ENCODE measurements at places on chromosomes 4 and X.

DNA sequence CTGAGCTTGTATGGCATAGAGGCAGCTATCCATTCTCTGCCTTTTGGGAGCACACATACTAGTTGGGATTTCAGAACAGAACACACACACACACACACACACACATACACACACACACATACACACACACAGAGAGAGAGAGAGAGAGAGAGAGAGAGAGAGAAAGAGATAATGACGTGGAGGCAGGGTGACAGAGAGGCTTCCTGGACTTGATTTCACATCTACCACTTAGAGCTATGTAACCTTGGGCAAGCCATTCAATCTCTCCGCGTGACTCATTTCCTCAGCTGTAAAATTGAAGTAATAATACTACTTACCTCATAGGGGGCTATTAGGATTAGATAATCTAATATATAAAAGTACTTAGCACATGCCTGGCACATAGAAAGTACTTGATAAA, 12.3 kb upstream of the GRIA3 start:
- DNase-seq, result no peak

DNA sequence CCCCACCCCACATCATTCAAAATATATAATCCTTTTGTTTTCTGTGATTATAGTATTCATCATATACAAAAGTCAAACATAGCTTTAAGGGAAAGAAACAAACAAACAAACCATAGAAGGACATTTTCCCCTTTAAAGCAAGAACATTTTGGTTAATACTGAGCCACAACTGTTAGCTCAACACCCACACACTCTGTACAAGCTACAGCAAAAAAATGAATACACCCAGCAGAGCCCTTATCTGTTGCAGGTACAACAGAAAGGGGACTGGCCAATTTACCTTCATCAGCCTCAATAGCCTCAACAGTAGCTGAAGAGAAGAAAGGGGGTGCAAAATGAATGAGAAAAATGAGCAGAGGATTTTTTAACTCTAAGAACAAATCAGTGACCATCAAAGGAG, 318.4 kb downstream of the PPP3CA start:
- DNase-seq, result no peak

DNA sequence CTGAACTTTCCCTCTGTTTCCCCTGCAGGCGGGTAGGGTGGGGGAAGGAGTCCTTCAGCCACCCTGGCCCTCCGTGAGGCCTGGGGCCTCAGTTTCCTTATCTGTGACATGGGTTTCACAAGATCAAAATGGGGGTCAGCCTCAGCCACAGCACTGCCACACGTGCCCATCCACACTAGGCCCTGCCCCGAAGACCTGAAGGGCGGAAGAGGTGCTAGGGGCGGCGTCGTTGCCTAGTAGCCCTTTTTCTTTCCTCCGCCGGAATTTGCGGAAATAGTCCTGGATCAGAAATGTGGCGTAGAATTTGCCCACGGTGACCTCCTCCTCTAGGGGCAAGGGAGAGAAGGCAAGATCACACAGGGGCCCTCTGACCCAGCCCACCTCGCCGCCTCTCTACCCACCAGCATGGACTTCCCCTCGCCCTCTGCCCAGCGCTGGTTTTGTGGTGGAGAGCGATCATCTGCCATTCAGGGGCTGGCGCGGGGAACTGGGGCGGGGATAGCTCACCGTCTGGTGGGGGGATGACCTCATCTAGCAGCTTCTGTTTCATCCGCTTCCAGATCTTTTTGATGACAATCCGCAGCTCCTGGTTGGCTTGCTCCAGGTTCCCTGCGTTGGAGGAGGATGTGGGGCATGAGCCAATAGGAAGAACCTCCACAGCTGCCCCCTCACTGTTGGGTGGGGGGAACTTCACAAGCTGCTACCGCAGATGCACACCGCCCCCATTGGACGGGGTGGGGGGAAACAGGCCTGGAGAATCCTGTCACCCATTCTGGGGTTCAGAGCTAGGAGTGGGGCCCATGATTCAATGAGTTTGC, 9.7 kb upstream of the SYP start:
- no peak for DNase-seq

DNA sequence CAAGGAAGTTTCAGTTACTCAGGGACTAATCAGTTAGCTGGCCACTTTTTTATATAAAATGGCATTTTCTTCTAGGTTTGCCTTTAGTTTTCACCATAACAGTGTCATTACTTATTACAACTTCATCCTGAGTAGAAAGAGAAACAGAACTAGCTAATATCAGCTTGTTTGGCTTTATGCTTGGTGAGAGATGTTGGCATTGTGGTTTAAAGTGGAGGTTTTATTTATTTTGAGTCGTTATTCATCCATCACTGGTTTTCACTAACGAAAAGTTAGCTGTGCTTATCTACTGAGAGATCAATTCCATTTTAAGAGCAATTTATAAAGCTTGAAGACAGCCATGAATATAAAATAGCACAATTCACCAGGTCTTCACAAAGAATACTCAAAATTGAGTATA, 714.5 kb downstream of the GRID2 start:
- DNase-seq, result no peak

GRCh38 chr4:8932884-8933283, 61.2 kb upstream of the HMX1 start:
- DNase-seq, result no peak

DNA sequence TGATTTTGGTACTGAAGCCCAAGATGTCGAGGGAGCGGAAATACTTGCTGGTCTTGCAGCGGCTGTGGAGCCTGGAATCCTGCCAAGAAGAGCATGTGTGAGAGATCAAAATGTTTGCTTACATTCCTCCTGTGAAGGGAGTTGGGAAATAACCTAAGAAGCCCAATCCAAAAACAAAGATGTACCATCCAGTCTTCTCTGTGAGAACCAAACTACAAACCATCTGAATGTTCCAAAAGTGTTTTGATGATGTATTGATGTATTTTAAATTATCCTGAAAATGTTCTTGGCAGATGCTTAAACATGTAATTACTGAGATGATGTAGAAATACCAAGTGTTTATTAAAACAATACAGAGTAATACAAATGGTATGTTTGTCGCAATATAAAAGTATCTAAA, 10.1 kb upstream of the ADH1A start:
- DNase-seq, result peak; percentile 14

GRCh38 chr4:147076179-147076578, 130.5 kb upstream of the TTC29 start:
- no peak for DNase-seq

- DNase-seq, result no peak
Measured at GRCh38 chrX:150238632-150239382, 124.3 kb upstream of the MAMLD1 start.

- DNase-seq, result peak; percentile 53
Measured at GRCh38 chr4:92387459-92388069, 83.8 kb downstream of the GRID2 start.

GRCh38 chrX:13669246-13669737, 16.4 kb downstream of the TCEANC start:
- no peak for DNase-seq

DNA sequence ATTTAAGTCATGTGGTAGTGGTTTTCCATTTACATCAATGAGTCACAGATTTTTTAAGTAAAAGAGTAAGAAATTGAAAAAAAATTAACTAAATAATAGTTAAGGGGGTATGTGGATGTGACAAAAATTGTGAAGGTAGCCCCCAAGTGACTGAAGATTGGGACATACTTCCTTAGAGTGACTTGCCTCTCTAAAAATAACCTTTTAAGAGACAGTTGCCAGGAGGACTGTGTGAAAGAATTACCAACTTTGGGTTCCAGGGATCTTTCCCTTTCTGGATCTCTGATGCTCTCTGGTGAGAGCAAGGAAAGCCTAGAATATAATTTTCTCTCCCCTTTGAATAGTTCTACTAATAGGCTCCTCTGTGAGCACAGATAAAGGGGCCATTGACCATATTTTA, 42.7 kb downstream of the NHSL2 start:
- no peak for DNase-seq

GRCh38 chrX:149198980-149199732, 305.9 kb downstream of the IDS start:
- DNase-seq, result no peak

DNA sequence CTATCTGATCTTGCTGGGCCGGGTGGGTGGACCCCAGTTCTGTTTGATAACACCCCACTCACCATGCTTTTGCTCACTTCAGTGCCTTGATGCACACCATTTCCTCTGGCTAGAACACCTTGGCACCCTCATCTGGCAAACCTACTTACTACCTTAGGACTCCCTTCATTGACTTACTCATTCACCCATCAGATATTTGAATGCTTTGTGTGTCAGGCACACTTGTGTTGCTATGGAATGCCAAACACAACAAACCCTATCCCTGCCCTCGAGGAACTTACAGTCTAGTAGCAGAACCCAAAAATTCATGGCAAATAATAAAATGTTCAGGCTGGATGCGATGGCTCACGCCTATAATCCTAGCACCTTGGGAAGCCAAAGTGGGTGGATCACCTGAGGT, 13.9 kb downstream of the CCNG2 start:
- DNase-seq, result no peak

GRCh38 chr4:143240939-143241679, 56.4 kb downstream of the USP38 start:
- no peak for DNase-seq

DNA sequence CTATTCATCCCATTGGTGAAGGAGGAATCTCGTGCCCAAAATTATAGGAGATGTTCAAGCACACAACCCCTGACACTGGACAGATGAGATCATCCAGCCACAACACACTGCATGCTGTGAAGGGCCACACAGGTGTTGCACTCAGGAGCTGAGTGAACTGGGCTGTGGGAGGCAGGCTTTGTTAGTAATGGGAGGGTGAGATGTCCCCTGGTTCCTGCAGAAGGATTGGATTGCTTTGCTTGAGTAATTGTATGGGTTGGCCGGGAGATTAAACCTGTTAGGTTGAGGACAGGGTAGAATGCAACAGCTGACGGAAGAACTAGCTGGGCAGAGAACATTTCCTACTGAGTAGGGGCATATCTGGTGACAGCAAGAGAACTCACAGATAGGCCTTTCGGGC, 152.2 kb downstream of the TACR3 start:
- DNase-seq, result no peak

- DNase-seq, result no peak
Measured at GRCh38 chr4:158005021-158005420, 167.8 kb downstream of the GASK1B start.

DNA sequence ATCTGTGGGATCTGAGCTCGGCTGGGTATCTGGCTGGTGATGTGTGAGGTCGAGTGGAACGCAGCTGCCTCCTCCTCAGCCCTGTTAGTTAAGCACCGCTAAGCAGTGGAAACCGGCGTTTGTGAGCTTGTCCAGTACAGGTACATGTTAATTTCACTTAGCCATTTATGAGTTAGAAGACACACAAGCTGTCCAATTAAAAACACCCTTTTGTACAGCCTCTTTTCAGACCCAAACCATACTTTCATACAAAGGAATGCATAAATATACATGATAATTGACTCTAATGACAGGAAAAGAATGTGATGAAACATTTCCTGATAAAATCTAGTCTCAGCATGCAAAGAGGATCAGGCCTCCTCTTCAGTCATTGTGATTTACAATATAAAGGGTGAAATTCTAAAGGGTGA, 163.6 kb upstream of the FAT1 start:
- DNase-seq, result peak; percentile 99

GRCh38 chr4:91527056-91527455, 776.7 kb upstream of the GRID2 start:
- DNase-seq, result peak; percentile 42

- DNase-seq, result no peak
Measured at GRCh38 chr4:164212714-164213113, 541.2 kb upstream of the SMIM31 start.

GRCh38 chr4:113411496-113411938, 350.0 kb downstream of the CAMK2D start:
- DNase-seq, result no peak

DNA sequence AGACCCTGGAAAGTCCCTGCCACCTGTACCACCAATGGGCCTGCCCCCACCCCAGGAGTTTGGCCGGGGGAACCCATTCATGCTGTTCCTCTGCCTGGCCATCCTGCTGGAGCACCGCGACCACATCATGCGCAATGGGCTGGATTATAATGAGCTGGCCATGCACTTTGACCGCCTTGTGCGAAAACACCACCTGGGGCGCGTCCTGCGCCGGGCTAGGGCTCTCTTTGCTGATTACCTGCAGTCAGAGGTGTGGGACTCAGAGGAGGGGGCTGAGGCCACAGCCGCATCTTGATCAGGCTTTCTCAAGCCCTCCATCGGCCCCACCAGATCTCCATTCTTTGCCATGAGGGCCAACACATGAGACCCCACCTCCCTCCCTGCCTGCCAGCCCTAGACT, 13.6 kb upstream of the RBM3 start:
- no peak for DNase-seq

DNA sequence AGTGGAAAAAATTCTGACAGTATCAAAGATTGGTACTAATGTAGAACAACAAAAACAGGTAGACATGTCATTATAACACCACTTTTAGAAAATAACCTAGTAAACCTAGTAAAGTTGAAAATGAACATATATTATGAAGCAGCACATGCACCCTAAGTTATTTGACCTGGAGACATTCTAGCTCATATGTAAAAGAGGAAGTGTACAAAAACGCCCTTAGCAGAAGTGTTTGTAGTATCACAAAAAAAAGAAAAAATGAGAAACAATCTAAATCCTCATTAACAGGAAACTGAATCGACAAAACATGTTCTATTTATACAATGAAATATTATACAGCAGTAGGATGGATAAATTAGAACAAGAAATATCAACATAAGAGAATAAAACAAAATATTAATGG, 318.9 kb upstream of the PPP1R2C start:
- DNase-seq, result no peak

DNA sequence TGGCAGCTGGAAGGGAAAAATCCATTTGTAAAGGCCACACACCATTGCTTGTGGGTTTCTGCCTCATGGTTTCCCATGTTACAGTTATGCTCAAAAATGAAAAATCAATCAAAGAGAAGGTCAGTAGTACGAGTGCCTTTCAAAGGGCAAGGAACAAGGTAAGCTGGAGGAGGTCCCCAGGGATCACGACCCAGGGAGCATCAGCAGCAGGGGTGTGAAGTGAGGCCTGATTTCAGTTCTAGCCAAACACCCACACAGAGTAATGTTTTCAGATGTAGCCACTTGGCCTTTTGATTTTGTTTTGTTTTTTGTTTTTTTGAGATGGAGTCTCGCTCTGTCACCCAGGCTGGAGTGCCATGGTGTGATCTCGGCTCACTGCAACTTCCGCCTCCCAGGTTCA, 69.4 kb upstream of the AFAP1 start:
- no peak for DNase-seq

GRCh38 chr4:159337041-159337440, 234.2 kb downstream of the RAPGEF2 start:
- no peak for DNase-seq

DNA sequence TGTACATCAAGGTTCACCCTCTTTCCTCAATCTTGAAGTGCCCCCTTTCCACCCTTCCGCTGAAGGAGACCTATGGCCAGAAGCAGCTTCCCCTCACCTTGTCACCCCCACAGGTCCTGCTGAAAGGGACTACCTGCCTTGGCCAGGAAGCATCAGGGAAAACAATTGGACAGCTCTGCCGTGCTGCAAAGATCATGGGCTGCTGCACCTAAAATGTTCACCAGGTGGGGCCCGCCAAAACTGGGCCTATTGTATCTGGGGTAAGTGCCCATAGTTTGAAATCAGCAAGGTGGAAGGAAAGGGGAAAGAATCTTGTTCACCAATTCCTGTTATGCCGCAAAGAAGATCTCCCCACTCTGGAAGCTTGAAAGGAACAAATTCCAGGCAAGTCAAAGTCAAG, 18.4 kb downstream of the GRIA3 start:
- no peak for DNase-seq

- DNase-seq, result no peak
Measured at GRCh38 chrX:21990832-21991231, 41.3 kb upstream of the PHEX start.

GRCh38 chr4:169975838-169976796, 50.1 kb downstream of the MFAP3L start:
- peak; percentile 6 for DNase-seq

All from HAP-1 (cell line).